ENCODE measurements at places on chromosomes 1 and 21. TPM values are rescaled to one million over a fixed set of nuclear protein-coding genes. Genes with fewer than 3 reads are reported as not detected.

Gene DNAJC28
- 1.5 TPM for total RNA-seq

Gene PEAR1
- 16.1 TPM for total RNA-seq

Gene MIS18A
- total RNA-seq, result 16.3 TPM

Gene LAMB3
- 0.85 TPM for total RNA-seq

Gene LCE1E
- not detected for total RNA-seq
